Panc1 (cell line): ENCODE measurements at places on chromosomes 12 and 14. TPM values are rescaled to one million over a fixed set of nuclear protein-coding genes. Genes with fewer than 3 reads are reported as not detected.

DNA sequence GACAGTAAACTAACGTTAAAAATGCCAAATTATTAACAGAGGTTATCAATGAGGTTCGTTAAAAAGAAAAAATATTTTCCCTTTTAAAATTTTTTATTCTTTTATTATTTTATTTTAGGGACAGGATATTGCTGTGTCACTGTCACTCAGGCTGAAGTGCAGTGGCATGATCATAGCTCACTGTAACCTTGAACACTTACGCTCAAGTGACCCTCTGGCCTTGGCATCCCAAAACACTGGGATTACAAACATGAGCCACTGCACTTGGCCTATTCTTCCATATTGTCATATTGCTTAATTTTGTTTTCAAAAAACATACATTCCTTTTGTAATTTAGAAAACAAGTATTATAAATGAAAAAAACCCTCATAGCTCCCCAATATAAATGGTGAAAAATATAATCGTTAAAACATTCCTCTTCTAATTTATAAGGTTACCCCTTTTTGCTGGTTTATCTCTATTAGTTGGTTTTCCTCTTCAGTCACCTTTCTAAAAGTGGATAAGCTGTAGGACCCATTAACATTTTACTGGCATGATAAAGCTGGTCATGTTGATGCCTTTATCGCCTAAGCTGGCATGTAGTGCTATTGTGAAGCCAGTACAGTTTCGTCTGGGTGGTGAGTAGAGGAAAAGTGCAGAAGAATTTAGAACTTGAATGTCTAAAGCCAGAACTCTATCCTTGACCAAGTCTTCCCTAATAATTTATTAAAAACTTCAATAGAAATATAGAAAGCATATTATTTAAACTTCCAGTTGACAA is 27.6 kb downstream of the PDE3A start:
- no peak for DNase-seq

Gene SVOP
- total RNA-seq: not detected

Gene CLEC9A
- not detected for total RNA-seq

GRCh38 chr12:57844709-57845477 is 1.6 kb downstream of the CTDSP2 start:
- DNase-seq: no peak

Gene AKAP5
- 0.64 TPM for total RNA-seq

DNA sequence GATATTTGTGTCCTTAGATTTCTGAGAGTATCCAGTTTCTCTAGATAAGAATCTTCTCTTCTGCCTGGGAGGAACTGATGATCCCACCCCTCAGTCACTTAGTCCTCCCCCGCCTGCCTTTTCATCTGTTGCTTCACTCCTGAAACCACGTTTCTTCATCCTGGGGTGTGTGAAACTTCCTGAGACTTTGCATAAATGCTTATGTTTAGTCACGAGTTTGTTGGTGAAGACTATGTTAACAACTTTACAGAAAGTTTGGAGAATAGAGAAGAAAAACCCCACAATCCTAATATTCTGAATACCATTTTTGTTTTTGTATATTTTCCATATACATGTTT is 33.2 kb downstream of the MARK3 start:
- no peak for DNase-seq

DNA sequence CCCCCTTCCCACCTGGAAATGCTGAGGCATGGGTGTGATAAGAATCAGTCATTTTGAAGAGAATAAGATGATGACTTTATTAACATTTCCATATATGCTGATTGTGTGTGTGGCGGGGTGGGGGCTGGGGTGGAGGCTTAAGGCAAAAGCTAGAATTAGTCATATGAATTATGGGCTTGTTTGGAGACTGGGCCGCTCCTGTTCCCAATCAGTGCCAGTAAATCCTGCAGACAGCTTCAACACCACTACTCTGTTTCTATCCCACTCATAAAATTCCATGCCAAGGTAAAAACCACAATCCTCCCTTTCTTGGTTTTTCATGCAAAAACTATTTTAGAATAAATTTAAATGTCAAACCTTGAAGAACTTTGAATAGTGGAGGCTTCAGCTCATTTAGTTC is 29.9 kb upstream of the SLC38A2 start:
- no peak for DNase-seq

DNA sequence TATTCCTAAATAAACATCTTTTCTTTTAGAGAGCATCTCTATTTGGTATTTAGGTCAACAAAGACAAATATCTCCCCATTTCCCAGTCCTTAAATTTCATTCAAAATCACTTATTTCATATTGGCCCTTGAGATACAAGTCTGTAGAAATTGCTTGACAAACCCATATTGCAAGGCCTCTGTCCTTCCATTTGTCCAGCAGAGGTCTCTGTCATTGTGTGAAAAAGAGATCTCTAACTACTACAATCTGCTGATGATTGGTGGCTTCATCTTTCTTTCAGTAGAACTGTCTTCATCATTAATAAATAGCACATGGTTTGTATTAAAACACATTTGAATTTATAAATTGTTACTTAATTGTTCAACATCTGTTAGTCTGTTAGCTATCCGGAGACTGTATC is 252.6 kb downstream of the ACSS3 start:
- no peak for DNase-seq

DNA sequence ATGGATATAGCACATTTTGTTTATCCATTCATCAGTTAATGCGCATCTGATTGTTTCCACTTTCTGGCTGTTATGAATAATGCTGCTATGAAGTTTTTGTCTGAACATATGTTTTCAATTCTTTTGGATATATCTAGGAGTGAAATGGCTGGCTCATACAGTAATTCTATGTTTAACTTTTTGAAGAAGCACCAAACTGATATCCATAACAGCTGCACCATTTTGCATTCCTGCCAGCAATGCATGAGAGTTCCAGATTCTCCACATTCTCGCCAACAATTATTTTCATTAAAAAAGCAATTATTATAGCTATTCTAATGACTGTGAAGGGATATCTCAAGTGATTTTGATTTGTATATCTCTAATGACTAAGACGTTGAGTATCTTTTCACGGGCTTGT is 89.9 kb upstream of the PPP4R3A start:
- DNase-seq: no peak

Gene SRRM4
- total RNA-seq: not detected

DNA sequence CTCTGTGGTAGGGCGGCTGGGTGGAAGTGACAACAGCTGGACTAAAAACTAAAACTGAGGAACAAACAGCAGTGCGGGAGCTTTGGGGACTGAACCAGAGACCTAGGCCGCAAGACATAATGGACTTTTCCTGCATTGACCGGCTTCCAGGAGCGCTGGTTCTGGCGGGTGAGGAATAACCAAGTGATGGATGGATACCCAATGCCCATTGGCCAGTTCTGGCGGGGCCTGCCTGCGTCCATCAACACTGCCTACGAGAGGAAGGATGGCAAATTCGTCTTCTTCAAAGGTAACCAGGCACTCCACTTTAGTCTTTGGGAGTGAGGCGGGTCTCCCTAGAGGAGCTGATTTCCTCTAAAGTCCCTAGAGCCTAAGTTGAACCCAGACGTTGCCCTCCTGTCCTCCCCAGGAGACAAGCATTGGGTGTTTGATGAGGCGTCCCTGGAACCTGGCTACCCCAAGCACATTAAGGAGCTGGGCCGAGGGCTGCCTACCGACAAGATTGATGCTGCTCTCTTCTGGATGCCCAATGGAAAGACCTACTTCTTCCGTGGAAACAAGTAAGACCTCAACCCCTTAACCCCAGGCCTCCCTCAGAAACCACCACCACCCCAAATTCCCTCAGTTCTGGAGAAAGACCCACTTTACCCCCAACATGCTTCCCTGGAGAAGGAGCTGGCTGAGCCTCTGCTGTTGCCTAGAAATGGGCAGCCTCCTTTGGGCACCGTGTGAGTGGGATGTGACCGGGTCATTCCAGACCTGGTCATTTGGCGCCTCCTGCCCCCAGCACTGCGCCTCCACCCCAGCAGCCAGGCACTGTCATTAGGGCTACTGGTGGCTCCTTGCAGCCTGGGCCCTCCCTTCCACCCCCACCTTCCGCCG is 8.1 kb downstream of the MMP14 start:
- DNase-seq: no peak

- no peak for DNase-seq
Observed at GRCh38 chr12:46468160-46468559, 95.6 kb upstream of the SLC38A2 start.

DNA sequence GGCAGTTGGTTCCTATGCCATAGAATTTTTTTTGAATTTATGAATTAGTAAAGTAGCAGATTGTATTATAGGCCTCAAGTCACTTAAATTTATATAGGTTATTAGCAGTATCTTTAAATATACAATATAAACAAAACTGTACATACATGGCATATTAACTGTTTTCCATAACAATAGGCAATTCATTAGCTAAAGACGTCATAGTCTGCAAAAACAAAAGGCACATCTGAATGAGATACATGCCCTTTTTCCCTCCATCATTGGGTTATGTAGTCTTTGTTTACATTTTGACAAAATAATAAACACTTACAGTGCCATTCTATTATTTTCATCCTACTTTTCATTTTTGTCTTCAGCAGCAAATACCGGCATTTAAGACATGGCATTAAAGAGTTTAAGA is 1.1 kb upstream of the VCPKMT start:
- no peak for DNase-seq

Gene LRCOL1
- not detected for total RNA-seq

Gene SMCO2
- total RNA-seq: 0.36 TPM
